ENCODE measurements at places on chromosomes 5 and 9.

DNA sequence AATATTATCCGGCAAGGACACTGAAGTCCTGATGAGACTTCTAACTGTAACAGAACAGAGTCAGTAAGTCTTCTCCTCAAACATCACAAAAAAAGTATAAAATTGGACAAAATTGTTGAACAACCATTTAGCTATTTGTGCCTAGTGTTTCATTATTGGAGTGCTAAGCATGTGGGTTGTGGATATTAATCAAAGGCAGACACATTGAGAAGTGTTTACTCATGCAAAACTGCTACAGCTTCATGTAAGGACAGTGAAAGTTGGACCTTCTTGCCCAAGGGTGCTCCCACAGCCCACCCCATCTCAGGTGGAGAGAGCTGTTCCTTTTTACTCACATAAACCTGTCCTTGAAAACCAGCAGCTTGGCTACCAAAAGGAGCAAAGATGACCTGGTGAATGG is 355.1 kb upstream of the DAB2 start:
- DNase-seq = no peak

DNA sequence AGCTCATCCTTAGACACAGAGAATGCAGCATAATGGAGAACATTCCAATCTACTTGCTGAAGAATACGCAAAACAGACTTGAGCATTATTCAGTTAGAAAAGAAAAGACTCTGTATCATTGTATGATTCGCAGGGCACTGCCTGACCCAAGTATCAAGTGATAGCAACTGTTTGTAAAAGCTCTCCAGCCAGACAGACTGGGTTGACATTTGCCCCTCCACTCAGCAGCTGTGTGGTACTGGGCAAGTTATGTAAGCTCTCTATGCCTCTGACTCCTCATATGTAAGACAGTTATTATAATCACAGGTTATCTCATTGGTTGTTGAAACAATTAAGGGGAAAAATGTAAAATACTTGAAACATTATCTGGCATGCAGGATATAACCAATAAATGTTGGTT is 505.0 kb downstream of the ELAVL2 start:
- no peak for DNase-seq

- no peak for DNase-seq
Observed at GRCh38 chr5:179164331-179165311, 104.4 kb downstream of the ZNF354C start.

DNA sequence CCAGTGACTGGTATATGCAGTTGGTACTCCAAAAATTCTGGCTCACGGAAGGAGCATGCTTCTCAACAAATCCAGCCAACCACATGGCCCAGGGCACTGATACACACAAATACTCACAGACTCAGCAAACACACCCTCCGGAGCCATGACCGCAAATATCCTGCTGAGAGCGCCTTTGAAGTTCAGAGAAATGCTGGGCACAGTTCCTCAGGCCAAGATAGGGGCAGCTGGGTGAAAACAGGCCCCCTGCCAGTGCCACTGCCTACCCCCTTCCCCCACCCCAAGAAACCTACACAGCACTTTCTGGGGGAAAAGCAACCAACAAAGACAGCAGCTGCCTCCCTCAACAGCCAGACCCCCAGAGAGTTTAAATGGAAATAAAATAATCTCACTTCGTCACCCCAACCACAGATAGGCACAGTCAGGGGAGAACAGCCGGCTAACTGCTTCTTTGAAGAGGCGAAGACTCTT is 120.0 kb downstream of the C5orf15 start:
- no peak for DNase-seq

DNA sequence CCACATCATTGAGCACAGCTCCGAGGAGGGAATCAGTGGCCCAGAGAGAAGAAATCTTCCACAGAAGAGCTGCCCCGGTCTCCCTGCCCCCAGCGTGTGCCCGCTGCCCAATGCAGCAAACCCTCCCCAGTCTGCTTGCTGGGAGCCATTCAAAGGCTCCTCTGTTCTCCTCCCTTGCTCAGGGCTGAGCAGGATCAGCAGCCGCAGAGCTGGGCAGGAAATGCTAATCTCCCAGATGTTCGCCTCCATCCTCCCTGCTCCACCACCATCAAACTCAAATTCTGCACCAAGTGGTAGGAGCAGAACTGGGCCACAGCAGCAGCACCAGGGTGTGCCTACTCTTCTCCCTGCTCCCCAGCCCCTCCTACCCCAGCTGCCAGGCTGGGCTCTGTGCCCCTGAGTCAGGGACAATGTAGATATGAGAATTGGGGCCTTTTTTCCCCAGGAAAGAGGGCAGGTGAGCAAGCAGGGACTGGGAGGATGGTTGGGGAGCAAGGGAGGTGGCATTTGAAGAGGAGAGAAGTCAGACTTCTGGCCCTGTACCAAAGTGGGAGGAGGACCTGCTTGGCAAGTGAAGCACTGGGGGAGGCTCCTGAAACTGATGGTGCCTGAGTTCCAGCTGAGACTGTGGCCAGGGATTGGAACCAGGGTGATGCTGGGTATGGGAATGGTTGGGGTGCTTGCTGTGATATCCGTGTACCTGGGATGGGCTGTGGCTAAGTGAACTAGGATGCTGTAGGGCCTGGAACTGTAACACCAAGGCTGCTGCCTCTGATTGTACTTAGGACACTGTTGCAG is 1.9 kb upstream of the PCDH1 start:
- no peak for DNase-seq

DNA sequence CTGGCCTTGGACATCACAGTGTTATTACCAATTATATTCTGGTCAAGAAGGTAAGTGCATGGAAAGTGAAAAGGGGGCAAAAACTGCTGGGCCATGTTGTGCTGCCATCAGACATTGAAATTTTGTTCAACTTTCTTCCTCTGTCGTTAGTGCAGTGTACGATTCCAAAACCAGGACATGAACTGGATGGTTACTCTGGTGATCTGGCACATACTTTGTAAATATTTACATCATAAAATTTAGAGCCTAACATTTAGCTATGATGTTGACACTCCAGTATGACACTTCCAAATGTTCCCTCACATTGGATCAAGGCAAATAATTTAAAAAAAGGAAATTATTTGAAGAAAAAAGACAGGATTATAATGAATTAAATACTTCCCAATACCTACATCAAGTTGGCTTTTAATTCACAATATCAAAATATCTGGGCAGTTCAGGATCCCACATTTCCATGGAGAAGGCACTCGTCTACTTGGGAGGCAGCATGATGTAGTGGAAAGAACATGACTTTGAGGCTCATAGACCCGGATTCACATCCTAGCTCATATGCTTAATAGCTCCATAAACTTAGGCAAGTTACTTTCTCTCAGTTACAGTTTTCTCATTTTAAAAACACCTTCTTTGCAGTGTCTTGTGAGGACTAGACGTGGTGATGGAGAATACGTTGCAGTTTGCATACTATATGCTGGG is 342.5 kb upstream of the MPDZ start:
- no peak for DNase-seq

DNA sequence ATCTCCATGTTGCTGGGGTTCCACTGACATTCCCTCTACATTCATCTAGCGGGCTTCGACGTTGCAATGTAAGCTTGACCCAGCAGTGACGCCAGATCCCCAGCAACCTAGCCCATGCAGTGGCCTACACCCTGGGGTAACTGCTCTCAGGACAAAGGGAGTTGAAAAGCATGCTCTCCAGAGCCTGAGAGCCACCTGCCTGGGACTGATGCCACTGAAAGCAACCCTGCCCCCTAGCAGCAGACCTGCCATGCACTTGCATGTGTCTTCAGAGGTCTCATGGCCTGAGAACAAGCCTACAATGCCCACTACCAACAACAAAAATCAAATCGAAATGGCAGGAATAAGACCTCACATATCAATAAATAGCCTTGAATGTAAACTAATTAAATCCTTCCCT is 330.3 kb downstream of the TRIM36 start:
- no peak for DNase-seq

DNA sequence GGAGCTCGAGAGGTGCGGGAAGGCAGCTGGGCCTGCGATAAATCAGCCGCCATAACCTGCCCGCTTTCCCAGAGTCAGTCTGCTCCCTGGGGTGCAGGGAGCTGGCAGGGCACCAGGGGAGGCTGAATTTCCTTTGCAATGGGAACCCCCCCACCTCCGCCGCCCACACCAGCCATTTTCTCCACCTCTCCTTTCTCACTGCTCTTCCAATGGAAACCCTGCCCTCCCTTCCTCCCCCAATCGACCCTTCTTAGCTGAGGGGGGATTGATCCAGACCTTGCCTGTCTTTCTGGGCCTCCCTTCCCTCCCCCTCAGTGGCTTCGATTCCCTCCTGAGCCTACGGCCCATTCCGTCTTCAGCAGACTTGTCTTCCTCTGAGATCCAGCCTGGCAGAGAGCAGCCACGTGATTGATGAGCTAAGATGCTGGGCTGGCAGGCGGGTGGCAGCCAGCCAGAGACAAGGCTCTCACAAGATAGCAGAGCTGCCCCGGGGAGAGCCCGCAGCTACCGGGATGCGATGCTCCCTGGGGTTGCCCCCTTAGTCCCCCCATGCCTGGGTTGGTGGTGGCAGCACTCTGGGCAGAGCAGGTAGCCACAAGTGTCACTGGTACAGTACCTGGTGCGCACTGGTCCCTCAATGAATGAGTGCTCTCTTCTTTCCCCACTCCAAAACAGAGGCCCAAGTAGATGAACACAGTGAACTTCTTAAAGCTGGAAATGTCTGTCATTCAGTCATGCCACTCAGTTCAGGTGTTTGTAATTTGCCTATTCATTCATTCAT is 53.7 kb upstream of the FABP6 start:
- peak; percentile 60 for DNase-seq

DNA sequence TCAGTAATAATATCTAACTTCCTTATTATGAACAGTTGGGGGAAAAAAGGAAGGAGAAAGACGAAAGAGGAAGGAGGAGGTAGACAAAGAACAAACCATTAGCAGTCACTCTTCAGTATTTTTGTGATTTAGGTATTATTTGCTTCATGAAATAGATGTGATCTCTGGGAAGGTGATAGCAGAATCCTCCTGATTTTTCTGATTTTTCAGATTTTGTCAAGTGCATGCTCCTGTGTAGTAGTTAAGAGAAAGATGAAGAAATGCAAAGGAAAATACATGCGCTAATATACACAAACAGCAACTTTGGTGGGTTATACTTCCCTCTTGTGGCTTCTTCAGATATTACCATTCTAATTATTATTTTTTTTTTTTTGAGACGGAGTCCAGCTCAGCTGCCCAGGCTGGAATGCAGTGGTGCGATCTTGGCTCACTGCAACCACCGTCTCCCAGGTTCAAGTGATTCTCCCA is 31.6 kb downstream of the LMNB1 start:
- DNase-seq = no peak

GRCh38 chr5:126098330-126099017 is 324.7 kb upstream of the GRAMD2B start:
- DNase-seq = no peak

DNA sequence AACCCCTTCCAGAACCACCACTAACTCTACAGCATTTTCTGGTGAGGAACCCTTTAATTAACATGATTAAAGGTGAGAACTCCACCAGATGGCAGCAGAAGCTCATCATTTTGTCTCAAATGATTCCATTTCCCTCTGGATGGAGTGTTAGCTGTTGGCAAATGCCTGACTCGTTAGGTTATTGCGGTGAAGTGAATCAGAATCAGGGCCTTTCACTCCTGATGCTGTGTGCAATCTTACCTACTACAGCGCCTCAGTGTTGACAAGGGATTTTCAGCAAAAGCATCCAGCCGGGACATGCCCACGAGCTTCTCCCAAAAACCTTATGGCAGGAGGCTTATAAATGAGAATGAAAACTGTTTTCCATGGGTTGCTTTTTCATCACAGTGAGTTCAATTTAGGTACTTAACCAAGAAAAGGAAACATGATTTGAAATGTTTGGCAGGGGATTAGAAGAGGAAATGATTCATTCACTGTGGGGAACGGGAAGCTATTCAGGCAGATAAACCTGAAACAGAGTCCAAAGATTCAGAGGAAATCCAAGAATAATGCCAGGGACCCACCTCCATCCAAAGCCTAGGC is 48.0 kb upstream of the CAST start:
- DNase-seq = peak; percentile 65

DNA sequence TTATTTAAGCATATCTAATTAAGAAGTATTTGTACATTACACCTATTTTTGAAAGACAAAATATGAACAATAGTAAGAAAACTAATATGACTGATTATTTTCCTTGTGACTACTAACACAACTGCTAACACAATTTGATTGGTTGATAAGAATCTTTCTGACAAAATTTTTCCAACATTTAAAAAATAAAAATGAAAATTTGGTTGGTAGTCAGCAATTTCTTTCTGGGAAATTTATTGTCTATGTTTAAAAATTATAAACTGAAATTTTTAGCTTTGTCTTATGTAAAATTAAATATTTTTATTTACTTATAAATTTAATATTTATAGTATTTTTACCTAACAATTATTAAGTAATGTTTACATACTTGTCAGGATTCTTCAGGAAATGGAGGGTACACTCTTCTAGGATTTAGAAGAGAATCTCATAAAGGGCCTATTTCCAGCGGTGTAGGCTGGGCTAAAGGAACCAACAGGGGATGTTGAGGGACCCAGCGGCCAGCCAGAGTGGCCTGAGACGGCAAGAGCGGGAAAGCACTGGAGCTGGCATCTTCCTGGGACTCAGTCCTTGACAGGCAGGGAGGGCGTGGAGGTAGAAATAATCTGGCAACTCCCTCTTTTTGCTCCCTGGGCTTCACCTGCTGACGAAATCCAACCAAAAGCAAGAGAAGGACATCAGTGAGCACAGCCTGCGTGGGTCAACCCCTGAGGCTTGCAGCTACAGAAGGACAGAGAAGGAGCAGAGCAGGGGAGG is 14.7 kb upstream of the FAM120A start:
- no peak for DNase-seq

GRCh38 chr5:4226565-4226964 is 630.9 kb downstream of the IRX1 start:
- no peak for DNase-seq

DNA sequence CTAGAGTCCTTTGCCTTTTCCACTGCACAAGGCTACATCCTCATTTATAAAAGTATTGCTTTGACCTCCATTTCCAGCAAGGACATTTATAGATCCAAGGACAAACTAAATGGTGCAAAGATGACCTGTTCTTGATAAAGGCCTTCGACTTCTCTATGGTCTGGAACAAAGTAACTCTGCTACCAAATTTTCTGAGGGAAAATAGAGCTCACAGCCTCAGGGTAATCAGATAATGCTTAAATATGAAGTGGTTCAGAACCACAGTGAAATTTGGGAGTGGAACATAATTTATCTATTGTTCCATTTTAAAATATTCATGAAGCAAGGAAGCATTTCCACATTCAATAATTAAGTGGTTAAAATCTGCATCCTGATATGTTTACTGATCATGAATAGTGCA is 137.5 kb downstream of the TTLL11 start:
- no peak for DNase-seq

GRCh38 chr9:99134893-99135341 is 30.0 kb downstream of the TGFBR1 start:
- peak; percentile 55 for DNase-seq

DNA sequence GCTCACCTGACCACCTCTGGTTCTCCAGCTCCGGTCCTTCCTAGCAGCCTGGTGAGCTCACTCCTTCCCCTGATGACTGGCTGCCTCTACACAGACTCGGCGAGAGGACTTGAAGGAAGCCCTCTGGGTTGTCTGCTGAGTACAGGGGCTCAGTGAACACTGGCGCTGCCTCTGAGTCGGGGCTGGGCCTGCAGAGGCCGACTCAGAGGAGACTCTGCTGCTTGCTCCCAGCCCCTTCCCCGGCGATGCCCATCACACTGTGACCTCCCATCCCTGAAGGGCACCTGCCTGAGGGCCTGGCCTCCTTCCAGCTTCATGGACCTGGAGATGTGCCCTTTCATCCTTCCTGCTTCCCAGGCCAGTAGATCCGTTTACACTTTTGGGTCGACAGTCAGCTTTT is 22.0 kb downstream of the CRB2 start:
- no peak for DNase-seq

Measured in cerebellar nuclear complex (tissue), 1 donor.